Sciatic nerve (tissue), 2 donors: ENCODE measurements at places on chromosomes 1 and 21. TPM values are rescaled to one million over a fixed set of nuclear protein-coding genes. Genes with fewer than 3 reads are reported as not detected.

DNA sequence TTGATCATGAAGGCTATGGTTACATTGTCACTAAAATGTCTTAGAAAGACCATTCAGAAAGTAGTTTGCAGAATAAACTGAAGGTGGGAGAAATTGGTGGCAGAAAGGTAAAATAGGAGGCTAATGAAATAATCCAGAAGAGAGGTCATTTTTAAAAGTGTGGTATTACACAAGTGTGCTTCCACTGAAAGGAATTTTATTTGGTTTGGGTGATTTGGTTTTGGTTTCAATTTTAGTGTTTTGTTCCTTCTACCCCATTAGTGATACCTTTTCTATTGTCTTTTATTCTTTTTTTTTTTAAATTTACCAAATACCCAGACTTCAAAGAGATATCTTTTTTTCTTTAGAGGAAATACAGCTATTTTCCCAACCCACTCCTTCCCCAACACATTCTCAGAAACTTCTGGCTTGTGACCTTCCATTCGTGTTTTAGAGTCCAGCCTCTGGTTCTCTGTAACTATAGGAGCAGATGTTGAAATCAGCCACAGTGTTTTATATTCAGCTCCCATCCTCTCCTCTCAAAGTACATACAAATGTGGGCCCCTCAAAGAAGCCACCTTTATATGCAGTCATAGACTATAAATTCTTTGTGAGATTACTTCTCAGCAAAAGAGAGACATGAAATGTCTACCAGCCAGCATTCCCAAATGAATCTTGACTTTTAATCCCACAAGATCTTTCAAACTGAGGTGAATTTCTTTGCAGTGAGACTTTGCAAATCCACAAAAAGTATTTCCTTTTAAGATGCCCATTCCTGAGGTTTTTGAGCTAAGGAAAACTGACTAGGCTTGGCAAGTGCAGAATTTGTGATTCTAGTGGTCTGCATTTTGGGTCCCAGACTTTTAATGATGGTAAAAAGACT is 42.0 kb upstream of the PALMD start:
- DNase-seq = no peak

- DNase-seq = no peak
Observed at GRCh38 chr1:8599646-8600212, 217.7 kb downstream of the RERE start.

- DNase-seq = no peak
Observed at GRCh38 chr1:82091265-82091664, 290.5 kb downstream of the ADGRL2 start.

DNA sequence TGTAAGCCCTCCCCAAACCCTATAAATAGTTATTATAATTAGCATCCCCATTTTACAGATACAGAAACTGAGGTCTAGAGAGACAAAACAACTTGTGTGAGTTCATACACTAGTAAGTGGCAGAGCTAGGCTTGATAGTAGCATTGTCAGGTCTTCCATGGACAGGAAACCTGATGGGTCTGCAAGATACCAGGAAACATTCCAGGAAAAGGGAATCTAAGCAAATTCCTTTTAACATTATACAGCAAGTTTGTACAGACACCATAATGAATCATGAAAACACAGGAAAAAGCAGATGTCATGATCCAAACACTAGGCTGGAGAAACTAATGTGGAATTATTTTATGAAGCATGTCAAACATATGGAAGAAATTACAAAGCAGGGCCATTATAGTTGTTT is 89.1 kb upstream of the KCNK2 start:
- DNase-seq = no peak

DNA sequence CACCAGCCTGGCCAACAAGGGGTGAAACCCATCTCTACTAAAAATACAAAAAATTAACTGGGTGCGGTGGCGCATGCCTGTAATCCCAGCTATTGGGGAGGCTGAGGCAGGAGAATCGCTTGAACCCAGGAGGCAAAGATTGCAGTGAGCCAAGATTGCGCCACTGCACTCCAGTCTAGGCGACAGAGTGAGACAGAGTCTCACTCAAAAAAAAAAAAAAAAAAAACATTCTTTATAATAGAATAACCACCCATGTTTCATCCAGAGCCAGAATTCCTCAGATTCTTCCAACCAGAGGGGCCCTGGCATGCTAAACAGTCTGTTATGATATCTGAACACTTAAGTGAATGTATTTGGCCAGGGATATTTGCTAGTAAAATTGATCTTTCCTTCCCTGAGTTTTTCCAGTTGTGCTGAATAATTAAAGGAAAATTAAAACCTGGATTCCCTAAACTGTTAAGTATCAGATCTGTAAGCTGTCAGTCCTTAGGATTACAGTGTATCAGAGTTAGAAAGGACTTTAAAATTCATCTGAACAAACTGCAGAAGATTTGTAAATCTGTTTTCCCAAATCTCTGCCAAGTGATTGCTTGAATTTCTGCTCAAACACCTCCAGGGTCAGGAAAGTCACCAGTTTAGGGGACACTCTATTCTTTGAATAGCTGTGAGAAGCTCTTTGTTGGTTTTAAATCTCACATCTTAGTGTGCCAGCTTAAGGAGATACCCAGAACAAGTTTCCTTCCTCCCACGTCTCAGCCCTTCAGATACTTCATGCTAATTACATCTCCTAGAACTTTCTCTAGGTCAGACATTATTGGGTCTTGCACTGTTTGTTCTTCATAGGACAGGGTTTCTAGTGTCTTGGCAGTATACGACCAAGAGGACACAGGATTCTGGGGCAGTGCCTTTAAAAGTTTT is 84.6 kb upstream of the BMP8A start:
- no peak for DNase-seq

GRCh38 chr1:212607206-212607912 is 1.2 kb upstream of the ATF3 start:
- DNase-seq = peak; percentile 71

- DNase-seq = no peak
Observed at GRCh38 chr21:17777072-17777765, 41.9 kb downstream of the C21orf91 start.

DNA sequence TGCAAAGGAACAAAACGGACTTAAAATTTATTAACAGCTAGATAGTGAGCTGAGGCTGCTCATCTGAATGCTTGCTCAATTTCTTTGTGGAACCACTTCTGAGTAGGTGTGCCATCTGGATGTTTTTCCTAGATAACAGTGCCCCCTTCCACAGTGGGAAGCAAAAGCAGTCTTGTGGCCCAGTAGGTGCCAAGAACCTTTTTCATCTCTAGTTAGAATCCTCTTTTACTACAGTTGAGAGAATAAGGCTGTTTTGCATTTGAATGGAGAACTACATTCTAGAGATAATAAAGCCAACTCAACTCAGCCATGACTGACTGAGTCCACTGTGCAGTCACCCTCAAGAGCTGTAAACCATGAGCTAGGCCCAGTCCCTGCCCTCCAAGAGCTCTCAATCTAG is 13.3 kb downstream of the F3 start:
- no peak for DNase-seq

- DNase-seq = peak; percentile 52
Observed at GRCh38 chr1:2344121-2344681, 47.2 kb downstream of the MORN1 start.

DNA sequence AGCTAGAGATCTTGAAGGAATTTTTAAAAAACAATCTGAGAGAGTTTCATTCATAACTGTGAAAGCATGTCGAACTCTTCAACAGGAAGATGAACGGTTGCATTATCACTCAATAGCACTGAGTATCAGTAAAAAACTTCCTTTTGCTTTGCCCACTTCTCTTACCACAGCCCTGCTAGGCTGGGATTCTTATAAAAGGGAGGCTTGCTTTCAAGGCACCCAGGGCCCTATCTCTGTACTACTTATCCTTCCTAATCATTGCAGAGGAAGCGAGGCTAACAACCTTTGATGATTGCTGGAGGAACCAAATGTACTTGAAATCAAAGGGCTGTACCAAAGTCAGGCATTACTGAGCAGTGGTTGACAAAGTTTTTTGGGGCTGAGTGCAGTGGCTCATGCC is 71.2 kb downstream of the SNRPE start:
- no peak for DNase-seq

GRCh38 chr1:30982937-30983336 is 74.4 kb upstream of the SDC3 start:
- DNase-seq = no peak

DNA sequence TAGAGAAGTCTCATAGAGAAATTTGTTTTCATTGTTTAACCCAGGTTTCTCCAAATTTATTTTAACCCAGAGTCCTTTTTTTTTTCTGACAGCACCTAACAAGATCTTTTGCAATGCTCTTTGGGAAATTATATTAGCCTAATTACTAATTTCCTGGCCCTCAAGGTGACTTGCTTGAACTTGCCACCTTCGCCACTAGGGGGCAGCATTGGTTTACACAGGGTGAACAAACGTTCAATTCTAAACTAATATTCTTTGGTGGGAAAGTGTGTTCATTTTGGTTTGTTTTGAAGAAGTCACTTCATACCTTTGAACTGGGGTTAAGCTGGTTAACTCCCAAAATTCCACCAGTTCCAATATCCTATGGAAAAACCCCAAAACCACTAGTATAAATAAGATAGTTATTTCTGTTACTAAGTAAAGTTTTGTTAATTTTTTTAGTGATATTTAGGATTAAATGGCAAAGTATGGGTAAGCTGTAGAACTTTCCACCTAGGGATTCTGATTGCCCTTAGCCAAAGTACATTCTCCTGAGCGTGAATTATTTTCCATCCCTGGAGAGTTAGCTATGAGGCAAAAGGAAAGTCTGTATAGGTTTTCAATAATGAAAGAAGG is 13.0 kb downstream of the CCDC190 start:
- peak; percentile 93 for DNase-seq

- DNase-seq = no peak
Observed at GRCh38 chr1:199273837-199274379, 635.1 kb downstream of the PTPRC start.

DNA sequence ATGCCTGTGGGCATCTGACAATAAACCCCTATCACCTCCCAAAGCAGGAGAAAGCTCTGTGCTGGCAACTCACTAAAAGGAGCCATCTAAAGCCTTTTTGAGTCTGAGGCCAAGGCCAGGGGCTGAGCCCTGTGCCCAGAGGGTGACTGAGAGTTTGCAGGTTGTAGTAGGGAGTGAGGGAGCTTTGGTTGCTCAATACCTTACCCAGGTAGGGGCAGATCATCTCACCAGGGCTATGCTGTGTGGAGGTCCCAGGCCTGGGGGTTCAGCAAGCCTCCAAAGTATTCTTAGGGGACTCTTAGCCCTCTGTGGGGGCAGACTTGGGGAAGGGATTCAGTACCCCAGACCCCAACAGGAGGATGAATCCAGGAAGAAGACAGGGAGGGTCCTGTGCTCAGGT is 21.2 kb downstream of the S100A7 start:
- peak; percentile 13 for DNase-seq

DNA sequence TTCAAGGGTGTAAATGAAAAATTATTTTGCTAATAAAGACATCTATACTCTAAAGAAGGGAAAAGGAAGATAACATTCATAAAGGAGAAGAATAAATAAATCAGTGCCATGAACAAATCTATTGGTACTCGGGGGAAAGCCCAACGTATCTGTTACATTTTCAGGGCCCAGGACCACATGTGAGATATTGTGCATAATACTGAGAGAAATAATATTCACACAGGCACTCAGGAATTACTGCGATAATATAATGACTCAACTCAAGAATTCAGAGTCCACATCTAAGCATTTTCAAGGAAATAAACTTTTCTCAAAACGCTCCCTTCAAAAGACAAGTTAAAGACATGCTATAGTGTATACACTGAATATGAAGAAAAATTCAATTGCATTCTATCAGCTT is 108.8 kb downstream of the SMYD2 start:
- DNase-seq = no peak

- DNase-seq = peak; percentile 72
Observed at GRCh38 chr1:234608911-234609690, 877 bp downstream of the IRF2BP2 start.

DNA sequence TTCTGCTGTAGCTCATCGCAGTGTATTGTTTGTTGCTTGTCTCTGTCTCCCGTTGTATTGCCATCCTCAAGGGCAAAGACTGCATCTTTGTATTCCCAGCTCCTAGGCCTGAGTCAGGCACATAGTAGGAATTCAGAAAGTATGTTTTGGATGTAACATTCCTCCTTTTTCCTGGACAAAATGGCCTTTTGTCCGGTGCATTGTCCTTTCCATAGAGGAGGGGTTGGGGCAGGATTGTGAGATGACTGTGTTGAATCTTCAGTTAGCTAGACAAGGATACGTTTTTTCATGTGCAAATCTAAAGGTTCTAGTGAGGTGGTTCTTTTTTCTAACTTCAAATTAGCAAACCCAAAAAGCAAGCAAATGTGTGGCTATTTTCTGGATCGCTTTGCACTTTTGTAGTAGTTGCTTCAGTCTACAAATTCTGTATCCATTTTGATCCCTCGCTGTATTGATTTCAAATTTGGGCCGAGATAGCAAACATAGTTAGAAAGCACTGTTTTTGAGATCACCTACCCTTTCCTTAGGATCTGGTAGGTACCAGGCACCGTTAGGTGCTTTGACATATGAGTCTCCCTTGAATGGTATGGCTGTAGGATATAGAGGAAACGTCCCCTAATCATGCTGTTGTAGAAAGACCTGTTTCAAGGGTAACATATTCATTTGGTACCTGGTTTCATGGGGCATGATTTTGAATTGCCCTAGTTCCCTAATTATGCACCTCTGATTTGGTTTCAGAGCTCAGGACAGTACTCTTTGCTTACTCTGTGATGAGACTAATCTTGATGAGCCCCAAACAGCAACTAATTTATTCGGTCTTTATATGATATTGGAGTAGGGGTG is 1.2 kb downstream of the PPP1R8 start:
- no peak for DNase-seq

- no peak for DNase-seq
Observed at GRCh38 chr21:16215663-16216183, 485.9 kb downstream of the USP25 start.

DNA sequence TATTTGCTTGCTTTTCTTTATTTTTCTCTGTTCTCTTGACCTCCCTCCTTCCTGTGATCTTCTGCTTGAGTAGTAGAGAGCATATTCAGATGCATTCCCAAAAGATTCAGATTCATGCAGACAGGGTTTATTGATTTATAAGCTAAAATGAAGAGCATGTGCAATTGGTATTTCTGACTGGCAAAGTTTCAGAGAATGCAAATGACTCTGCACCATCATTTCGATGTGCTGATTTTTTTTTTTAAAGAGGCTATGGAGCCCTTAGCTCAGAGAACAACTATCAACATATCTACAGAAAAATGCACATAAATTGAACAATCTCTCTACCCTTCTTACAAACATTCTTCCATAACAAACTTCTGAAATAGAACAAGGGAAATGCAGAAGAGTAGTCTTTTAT is 312.0 kb downstream of the VAV3 start:
- DNase-seq = no peak

Gene HPCA
- total RNA-seq = 0.27 TPM

Gene ATAD3A
- 19.4 TPM for total RNA-seq

Gene OR2M5
- total RNA-seq = not detected

Gene GJA9
- total RNA-seq = not detected

Gene WNT9A
- total RNA-seq = 11.4 TPM

Gene PRPF38A
- total RNA-seq = 38.8 TPM

Gene C1orf87
- total RNA-seq = not detected

Gene ADAMTS5
- total RNA-seq = 10.0 TPM

Gene TNFRSF9
- total RNA-seq = 0.27 TPM

Gene TTC39A
- total RNA-seq = 1.2 TPM

Gene FAM3B
- total RNA-seq = 0.80 TPM
